ENCODE measurements at places on chromosomes 16 and 17. TPM values are rescaled to one million over a fixed set of nuclear protein-coding genes. Genes with fewer than 3 reads are reported as not detected.

DNA sequence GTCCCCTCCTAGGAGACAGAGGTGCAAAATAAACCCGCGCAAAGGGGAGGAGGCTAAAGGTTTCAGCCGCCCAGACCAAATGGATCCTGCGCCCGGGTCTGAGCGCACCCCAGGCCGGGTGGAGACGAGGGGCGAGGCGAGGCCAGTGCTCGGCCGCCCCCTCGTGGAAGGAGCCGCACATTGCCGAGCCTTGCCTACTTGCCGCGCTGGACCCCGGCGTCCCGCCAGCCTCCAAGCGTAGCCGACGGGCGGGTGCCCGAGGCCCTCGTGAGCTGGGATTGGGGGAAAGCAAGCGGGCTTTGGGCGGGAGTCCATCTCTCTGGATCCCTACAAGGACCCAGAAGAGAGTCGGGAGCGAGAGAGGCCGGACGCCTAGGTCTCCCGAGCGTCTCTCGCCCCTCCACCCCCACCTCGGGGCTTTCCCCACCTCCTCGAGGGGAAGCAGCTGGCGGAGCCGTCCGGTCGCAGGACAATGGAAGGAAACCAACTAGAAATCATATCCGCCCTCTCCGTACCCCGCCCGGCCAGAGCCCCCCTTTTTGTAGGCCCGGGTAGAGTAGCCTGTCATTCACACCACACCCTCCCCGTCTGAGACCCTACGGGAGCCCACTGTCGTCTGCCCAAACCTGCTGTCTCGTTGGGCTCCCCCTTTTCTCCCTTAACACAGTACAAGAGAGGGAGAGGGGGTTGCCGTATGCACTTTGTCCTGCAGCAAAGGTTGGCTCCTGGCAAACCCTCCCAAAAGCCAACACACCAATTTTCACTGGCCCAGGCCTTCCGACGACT lies 664 bp upstream of the BCL6B start:
- no peak for DNase-seq

DNA sequence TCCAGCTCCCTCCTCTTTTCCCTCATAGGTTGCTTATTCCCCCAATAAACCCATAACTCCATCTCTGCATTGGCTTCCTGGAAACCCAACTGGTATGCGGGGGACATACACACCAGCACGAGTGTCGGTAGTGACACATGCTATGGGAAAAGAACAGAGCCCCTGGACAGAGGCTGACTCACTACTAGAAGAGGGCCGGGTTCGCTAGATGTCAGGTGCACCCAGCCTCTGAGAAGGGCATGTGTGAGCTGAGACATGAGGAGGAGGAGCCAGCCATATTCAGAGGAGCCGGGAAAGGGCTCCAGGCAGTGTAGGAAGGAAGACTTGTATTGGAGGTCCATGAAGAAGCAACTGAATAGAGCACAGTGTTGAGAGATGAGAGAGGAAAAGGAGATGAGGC lies 241.1 kb downstream of the SOX9 start:
- DNase-seq, result no peak

Gene RGS9
- polyA plus RNA-seq, result 14.0 TPM

DNA sequence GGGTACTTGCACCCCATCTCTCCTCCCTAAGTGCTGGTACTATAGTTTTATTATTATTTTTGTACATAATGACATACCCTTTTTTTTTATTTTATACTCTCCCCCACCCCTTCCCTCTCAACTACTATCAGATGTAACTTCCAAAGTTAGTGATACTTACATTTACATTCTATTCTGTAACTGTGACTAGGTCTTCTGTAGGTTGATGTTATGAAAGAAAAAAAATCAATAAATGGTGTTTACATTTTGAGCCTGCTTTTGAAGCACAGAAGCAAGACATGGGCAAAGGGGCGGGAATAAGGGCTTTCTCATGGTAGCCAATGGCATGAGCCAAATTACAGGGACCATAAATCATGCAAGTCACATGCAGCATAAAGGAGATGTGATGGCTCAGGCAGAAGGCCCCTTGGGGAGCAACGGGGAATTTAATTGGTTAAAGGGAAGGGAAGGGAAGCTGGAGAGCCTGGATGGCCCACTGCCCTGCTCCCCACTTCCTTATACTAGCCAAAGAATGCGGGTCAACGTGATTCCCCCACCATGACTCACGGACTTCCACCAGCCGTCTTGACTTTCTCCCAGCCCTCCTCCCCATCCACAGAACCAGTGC lies 2.4 kb upstream of the ACSF2 start:
- no peak for DNase-seq
